Mesothelial cell of epicardium (in vitro differentiated cells): ENCODE measurements at places on chromosomes 5 and 9. TPM values are rescaled to one million over a fixed set of nuclear protein-coding genes. Genes with fewer than 3 reads are reported as not detected.
A peak's percentile ranks its signal among the peaks of the same experiment; 100 is the strongest.

PGM5 gene
- 8.5 to 9.8 TPM (median 8.5 TPM) in 3 replicates for total RNA-seq

DNA sequence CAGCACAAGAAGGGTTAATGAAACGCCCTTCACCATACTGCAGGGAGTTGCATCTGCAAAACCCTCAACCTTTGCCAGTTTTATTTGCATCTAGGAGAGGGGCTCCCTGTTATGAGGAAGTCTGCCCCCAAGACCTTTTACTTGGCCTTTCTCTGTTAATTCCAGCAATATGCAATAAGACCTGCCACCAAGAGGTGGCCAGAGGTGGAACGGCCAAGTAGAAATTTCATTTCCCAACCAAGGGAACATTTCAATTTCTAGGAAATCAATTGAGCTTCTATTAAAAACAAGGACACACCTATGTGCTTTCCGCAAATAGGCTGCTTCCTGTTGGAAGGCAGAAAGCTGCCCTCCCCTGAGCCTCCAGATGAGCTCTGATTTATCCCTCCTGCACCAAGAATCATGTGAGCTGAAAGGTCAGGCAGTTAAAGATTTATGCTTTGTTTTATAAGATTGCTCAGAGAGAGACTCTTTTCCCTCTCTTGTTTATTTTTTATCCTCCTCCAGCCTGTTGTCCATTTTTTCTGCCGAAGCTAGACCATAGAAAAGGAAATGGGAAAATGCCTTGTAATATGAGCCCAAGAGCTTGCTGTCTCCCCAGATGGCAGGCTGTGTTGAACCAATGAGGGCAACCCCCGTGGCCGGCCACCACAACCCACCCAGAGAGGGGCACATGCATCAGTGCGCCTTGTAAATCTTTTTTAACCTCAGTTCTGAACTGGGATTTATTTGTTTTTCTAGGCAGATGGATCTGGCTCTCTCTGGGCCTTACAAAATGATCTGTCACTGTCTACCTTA is 572.8 kb downstream of the TLE1 start:
- no peaks in the 10 kb centered on the region for H3K27me3 ChIP-seq
- H3K4me1 ChIP-seq, result peaks cover 41% of the 10 kb centered on the region
- H3K4me3 ChIP-seq, result no peak overlapping the region
- H3K36me3 ChIP-seq, result no peaks in the 10 kb centered on the region
- no peak for DNase-seq

- no peak overlapping the region for H3K4me3 ChIP-seq
- no peak overlapping the region for H3K27ac ChIP-seq
- no peak for DNase-seq
Observed at GRCh38 chr9:23933348-23933747, 107.3 kb upstream of the ELAVL2 start.

DNA sequence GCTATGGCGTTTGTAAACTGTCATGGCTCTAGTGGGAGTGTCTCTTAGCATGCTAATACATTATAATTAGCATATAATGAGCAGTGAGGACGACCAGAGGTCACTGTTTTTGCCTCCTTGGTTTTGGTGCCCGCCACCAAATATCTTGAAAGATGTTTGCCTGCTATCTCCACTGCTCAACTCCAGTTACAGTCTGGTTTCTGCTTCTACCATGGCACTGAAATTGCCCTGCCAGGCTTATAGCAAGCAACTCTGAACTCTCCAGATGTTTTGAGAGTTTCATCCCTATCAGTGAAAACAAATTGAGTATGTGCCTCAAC is 122.1 kb upstream of the SPRY4 start:
- no peak overlapping the region for H3K4me3 ChIP-seq
- H3K27ac ChIP-seq, result peak overlapping the region; percentile 91
- peaks cover 24% of the 10 kb centered on the region for H3K36me3 ChIP-seq
- no peaks in the 10 kb centered on the region for H3K27me3 ChIP-seq

POU5F2 gene
- 1.7 to 1.9 TPM (median 1.7 TPM) in 3 replicates for total RNA-seq

DNA sequence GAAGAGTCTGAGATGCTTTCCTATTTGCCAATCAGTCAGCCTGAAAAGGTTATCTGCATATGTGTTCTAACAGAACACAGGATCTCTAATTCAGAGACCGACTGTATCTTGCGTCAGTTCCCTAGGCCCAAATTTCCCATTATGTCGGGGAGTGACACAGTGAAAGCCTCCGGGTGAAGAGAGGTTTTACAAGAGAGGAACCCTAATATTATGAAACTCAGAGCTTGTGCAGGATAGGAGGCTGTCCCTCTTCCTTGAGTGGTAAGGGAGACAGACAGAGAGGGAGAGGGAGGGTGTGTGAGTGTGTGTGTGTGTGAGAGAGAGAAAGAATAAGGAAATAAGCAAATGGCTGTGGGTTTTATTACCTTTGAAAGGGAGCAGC is 1.9 kb downstream of the CD14 start:
- H3K4me3 ChIP-seq, result no peak overlapping the region
- H3K4me1 ChIP-seq, result no peaks in the 10 kb centered on the region
- no peaks in the 10 kb centered on the region for H3K27me3 ChIP-seq
- DNase-seq, result no peak

DNA sequence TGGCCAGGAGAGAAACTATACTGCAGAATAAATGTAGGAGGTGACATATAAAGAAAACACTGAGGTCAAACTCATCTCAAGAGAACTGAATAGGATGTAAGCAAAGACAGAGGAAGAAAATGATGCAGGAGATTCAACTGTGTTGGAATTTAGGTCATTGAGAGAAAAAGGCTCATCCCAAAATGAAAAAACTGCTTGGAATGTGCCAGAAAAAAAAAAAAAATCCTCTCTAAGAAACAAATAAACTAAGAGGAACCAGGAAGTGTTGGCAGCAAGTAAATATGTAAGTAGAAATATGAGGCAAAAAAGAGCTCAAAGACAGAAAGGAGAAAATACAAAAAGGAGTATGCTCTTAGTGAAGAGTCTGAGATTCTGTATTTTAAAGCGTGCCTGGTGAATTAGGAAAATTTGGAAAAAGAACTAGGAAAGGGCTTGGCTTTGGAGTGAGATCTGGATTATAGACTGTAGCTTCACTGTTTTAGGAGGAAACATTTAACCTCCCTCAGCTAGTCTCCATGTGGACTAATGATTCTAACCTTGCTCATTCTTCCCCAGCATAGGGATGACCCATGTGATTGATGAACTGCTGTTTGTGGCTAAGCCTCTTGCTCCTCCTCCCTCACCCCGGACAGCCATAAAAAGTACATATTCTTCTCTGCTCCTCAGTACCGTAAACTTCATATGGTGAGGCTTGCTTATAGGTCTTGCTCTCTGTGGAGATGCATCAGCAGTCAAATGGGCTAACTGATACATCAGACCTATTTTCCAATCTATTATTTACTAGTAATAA is 185.6 kb upstream of the POU5F2 start:
- H3K4me1 ChIP-seq, result peaks cover 11% of the 10 kb centered on the region
- H3K27ac ChIP-seq, result peak overlapping the region; percentile 3
- no peaks in the 10 kb centered on the region for H3K27me3 ChIP-seq
- H3K36me3 ChIP-seq, result peaks cover 2% of the 10 kb centered on the region
- H3K4me3 ChIP-seq, result no peak overlapping the region

DNA sequence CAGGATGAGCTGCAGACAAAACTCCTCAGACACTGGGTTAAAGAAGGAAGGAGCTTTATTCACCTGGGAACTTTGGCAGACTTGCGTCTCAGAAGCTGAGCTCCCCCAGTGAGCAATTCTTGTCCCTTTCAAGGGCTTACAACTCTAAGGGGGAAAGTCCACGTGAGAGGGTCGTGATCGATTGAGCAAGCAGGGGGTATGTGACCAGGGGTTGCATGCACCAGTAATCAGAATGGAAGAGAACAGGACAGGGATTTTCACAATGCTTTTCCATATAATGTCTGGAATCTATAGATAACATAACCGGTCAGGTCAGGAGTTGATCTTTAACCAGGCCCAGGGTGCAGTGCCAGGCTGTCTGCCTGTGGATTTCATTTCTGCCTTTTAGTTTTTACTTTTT is 202.8 kb upstream of the MRPS30 start:
- no peak for DNase-seq
- H3K36me3 ChIP-seq, result no peaks in the 10 kb centered on the region
- no peaks in the 10 kb centered on the region for H3K4me1 ChIP-seq
- H3K27me3 ChIP-seq, result peaks cover 1% of the 10 kb centered on the region
- no peak overlapping the region for H3K27ac ChIP-seq
- no peak overlapping the region for H3K4me3 ChIP-seq

STK32A gene
- total RNA-seq, result 3.3 to 6.3 TPM (median 3.5 TPM) in 3 replicates

DNA sequence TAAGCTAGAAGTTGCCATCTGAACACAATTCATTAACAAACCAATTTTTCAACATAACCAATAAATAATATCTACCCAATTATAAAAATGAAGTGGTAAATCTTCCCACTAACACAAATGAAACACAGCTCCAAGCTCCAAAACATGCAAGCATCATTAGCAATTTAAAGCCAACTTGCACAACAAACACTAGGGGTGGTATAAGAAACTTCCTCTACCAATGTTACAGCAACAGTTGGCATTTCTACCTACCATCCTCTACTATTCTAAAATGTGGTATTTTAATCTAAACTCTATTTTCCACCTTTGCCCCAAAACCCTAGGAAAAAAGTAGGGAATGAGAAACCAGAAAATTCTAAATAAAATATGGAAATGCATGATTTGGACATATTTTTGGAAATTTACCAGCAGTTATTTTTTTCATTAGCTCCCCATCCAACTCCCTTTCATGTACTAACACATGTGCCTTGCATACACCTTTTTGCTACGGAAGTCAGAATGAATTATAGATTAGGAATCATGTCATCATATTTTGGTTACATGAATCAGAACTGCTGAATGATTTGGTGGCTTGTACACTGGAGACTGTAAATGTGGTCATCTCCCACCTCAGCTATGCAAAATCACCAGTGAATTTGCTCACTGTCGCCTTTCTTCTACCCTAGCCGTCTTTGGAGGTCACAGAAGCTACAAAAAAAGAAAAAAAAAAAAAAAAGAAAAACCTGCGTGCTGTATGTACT is 4.1 kb downstream of the NR6A1 start:
- DNase-seq, result no peak
- H3K27me3 ChIP-seq, result peaks cover 23% of the 10 kb centered on the region
- no peaks in the 10 kb centered on the region for H3K36me3 ChIP-seq
- H3K4me1 ChIP-seq, result peaks cover 19% of the 10 kb centered on the region

PHF24 gene
- total RNA-seq, result 0.62 to 0.99 TPM (median 0.83 TPM) in 3 replicates

DNA sequence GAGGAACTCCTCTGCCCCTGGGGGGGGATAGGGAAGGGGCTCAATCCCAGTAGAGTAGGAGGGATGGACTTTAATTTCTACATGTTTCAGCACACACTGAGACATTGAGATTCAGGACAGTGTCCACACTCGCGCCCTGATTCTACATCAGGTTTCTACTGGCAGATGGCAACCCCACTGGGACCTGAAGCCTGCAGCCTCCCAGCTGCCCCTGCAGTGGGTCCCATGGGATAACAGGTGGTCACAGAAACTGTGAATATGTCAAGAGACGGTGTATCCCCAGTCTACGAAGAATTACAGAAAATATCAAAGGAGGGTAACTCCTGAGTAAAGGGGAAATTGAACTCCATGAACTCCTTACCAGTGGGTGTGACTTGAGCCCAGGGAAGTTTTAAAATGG is 2.4 kb upstream of the TERT start:
- H3K27ac ChIP-seq, result no peak overlapping the region
- no peak overlapping the region for H3K4me3 ChIP-seq
- peaks cover 76% of the 10 kb centered on the region for H3K27me3 ChIP-seq
- no peak for DNase-seq
- no peaks in the 10 kb centered on the region for H3K36me3 ChIP-seq

- no peak overlapping the region for H3K27ac ChIP-seq
- peaks cover under 1% of the 10 kb centered on the region for H3K4me1 ChIP-seq
Observed at GRCh38 chr9:79742110-79742721, 170.5 kb downstream of the TLE4 start.

DNA sequence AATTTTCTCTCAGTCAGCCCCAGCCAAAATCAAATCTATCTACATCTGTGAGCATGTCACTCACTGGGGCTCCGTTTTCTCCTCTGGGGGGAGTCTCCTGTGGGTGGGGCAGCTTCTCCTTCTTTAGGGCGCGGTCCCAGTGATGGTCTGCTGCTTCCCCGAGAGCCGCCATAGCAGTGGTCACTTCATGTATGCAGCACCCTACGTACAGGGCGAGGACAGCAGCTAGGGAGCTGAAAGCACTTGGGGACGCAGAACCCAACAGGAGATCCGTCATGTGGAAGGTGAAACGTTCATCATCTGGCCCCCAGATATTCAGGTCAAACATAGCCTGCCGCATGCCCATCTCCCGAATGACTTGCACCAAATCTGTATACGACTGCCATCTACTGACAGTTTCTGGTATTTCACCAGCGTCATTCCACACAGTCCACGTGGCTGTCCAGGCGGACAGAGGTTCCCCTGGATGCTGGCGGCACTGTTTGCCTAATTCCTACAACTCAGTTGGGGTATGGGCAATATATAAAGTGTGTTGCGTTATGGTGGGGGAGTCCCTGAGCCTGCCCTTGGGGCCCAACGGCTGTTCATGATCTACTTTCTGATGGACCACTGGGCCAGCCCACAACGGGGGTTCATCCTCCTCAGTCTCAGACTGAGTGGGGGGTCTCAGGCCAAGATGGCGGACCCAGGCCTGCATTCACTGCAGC is 795.0 kb downstream of the EFNA5 start:
- no peaks in the 10 kb centered on the region for H3K4me1 ChIP-seq
- H3K4me3 ChIP-seq, result no peak overlapping the region
- no peaks in the 10 kb centered on the region for H3K36me3 ChIP-seq
- DNase-seq, result no peak
- H3K27ac ChIP-seq, result no peak overlapping the region
- H3K27me3 ChIP-seq, result no peaks in the 10 kb centered on the region

FSD1L gene
- total RNA-seq, result 9.1 to 11.0 TPM (median 10.6 TPM) in 3 replicates

ISCA1 gene
- total RNA-seq, result 23.4 to 29.0 TPM (median 27.3 TPM) in 3 replicates
